ENCODE measurements at places on chromosomes 5 and 9.

DNA sequence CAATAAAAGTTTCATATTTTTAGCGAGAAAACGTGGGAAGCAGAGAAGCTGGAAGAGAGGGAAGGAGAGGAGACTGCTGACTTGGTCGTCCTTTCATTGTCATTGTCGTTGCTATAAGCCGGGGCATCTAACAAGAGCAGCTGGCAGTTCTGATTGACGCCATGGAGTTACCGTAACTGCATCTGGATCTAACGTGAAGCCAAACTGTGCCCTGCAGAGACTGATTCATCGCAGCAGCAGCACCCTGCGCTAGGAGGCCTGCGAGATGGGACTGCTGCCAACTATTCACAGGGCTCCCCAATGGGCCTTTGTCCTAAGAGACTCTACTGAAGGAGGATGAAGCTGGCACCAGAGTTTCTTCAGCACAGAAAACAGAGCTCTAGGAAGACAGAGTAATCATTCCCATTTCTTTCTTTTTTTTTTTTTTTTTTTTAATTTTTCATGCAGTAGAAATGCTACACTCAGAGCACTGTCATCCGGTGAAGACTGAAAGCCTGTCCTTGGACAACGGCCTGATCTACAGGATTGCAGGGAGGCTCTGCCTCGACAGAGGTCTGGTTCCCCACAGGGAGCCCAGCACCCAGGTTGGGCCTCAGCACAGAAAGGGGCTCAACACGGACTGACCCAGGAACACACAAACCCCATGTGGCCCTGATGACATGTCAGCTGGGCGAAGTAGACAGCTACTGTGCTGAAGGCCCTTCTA is 47.8 kb downstream of the RETREG1 start:
- no peak for DNase-seq

- no peak for DNase-seq
These were observed 11.0 kb downstream of the IFNA21 start for GRCh38 chr9:21155501-21155900.

DNA sequence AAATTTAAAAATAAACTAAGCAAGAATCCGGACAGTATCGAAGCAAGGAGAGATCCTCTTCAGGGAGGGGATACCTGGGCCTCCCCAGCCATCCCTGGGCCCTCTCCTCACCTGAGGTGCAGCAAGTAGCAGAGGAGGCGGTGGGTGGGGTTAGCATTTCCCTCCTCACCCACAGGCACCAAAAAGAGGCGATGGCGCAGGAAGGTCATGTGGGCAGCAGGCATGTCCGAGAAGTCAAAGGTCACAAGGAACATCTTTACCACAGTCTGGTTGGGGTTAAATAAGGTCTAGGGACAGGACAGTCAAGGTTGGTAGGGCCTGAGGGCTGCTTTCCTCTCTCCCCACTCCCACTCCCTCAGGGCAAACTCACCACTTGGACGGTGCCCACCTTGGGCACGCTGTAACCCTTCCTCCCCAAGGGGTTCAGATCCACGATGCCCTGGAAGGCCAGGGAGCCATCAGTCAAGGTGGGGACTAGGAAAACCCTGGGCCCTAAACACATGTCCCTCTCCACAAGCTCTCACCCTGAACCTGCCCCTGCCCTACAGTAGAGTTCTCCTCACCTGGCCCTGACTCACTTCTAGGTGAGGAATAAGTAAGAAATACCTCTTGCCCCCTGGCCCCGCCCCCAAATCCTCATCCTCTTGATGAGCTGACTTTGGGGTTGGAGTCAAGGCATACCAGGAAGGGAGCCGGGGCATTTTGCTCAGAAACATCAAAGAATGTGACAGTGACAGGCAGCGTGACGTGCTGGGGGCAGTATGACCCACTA is 2.8 kb upstream of the STOML2 start:
- no peak for DNase-seq

DNA sequence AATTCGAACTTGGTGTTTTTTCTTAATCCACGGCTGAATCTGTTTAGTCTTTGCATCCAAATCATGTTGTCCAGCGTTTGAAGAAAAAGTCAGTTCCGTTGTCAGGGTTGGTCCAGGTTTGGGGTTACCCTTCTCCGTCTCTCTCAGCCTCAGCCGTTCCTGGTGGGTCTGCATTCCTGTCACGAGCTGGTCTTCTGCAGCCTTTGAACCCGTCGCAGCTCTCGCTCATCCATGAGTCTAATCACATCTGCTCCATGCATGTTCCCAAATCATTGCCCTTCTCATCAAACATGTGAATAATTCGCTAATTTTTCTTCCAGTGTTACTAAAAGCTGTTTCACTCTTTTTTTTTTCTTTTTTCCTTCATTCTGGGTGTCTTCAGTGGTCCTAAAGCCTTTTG is 39.0 kb upstream of the EXOC3 start:
- no peak for DNase-seq

DNA sequence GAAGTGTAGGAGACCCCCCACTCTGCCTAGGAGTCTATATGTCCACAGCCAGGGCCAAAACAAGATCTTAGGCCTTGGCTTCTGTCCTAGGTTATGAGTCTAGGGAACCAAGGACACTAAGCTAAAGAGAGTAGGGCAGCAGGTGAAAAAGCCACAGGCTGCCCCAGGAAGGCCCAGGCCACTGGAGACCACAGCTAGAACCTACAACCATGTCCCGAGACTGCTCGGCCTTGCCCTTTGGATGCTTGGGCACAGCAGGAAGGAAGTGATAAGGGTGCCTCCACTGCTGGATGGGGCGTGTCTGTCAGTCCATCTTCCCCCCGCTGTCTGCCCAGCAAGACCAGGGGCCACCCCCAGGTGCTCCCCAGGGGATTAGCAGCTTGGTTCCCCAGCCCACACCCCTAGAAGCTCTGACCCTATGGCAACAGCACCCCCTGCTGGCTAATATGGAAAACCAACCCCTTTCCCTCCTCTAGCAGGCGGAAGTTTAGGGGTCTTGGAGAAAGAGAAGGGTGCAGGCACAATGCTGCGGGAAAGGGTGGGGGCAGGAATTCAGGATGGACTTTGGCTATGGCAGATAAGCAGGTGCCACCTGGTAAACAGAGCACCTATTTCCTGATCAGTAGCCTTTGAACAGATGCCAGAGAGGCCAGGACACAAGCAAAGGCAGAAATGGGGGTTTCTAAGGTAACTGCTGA is 10.5 kb upstream of the IRF1 start:
- DNase-seq: peak; percentile 70

- no peak for DNase-seq
These were observed at the start of gene PCAT7 for GRCh38 chr9:94554439-94555331. Gene PCAT7, plus strand, starts transcription at chr9:94555083.

Measured in stimulated activated CD4-positive, alpha-beta T cell treated with anti-CD3 and anti-CD28 coated beads, Interleukin-2, amount 100 ng/mL, for 4 hours (primary cell).